ENCODE measurements at places on chromosomes 16 and 17.

- no peak for DNase-seq
Measured at GRCh38 chr17:76265624-76266243, 586 bp downstream of the UBALD2 start.

- no peak for DNase-seq
Measured at GRCh38 chr16:81486540-81487061, 42.0 kb downstream of the CMIP start.

- no peak for DNase-seq
Measured at GRCh38 chr16:345772-346171, 6.8 kb downstream of the AXIN1 start.

- DNase-seq: no peak
Measured at GRCh38 chr16:82585675-82586074, 41.1 kb upstream of the CDH13 start.

GRCh38 chr17:75848523-75849278, 4.5 kb upstream of the UNC13D start:
- DNase-seq: no peak

DNA sequence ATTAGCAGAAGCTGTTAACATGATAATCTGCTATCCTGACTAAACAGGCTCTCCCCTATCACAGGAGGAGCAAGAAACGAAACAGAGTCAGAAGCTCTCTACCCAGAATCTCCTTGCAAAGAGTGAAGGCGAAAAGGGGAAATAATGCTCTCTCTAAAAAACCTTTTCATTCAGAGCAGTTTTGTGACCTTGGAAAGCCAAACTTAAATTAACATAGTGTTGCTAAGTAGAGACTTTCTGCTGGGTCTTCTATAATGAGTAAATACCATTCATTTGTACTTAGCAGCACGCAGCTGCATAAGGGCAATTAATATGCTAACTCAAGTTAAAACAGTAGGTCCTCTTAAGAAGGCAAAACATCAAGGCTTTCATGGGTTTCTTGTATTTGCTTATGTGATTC, 101.7 kb upstream of the GPR139 start:
- DNase-seq: no peak

GRCh38 chr17:63438092-63439051, 7.7 kb downstream of the CYB561 start:
- DNase-seq: no peak

- DNase-seq: no peak
Measured at GRCh38 chr17:8128125-8128784, 4.3 kb upstream of the HES7 start.

- no peak for DNase-seq
Measured at GRCh38 chr17:32341857-32342602, at the start of gene C17orf75. TSS of gene C17orf75 (minus strand) at chr17:32342173. CDS start at chr17:32342139, 34 bp downstream.

DNA sequence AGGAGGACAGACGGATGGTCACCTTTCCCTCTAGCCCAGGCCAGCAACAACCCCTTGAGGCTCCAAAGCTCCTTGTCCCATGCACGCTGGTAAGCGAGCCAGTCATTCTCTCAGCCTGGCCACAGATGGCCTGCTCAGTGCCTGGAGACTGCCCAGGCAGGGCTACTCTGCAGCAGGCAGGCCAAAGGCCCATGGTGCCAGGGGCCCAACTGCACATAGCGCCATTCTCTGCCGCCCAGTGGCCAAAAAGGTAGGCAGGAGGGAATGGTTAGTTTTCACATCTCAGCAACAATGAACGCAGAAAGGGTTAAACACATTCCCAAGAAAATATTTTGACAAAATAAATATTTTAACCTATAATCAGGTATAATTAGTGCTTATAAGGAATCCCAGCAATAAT, 7.7 kb upstream of the SREBF1 start:
- DNase-seq: no peak

DNA sequence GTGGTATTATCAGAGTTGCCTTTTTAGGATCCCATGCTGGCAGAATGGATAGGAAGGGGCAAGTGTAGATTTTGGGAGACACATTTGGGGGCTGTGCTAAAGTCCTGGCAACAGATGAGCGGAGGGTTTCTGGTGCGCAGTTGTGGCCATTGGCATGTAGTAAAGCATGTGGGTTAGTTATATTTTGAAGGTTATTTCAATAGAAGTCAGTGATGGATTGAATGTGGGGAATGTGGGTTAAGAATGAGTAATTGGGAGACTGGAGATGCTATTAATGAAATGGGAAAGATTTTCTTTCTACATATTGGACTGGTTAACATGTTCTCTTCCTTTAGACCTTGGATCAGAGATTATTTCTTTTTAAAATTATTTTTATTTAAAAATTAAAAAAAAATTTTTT, 10.0 kb downstream of the DUS2 start:
- DNase-seq: no peak

GRCh38 chr16:62638964-62639870, 603.0 kb upstream of the CDH8 start:
- no peak for DNase-seq

DNA sequence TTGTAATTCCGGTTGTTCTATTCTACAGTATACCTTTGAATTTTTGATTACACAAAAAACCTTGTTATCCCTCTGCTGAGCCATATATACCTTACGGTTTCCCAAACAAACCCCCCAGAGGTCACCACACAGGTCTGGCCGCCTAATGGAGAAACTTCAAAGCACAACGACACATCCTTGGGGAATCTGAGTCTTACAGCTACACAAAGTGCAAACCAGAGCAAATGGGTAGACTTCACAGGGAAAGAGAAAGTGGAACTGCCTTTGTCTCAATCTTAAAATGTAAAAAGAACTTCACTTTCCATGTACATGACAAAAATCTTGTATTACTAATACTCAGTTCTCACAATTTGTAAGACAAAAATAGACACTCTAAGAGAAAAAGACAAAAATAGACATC, 2.7 kb downstream of the FBXO31 start:
- no peak for DNase-seq

GRCh38 chr17:82940226-82941020, 100.6 kb upstream of the ZNF750 start:
- no peak for DNase-seq

DNA sequence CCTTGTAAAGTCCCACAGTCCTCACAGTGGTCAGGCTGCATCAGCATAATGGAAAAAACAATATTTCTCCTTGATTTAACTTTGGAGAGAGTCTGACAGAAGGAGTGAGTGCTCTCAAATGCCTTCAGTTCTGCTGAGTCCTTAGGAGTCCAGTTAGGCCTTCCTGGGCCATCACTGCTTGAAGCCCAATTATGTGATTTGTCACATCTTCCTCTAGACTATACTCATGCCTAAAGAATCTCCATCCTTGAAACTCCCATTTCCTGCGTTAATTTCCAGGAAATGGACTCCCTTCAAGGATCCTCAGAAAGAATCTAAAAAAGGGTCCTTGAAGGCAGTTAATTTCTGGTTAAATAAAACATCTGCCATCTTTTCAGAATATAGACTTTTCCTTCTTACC, 52.8 kb downstream of the SLFN5 start:
- DNase-seq: no peak

DNA sequence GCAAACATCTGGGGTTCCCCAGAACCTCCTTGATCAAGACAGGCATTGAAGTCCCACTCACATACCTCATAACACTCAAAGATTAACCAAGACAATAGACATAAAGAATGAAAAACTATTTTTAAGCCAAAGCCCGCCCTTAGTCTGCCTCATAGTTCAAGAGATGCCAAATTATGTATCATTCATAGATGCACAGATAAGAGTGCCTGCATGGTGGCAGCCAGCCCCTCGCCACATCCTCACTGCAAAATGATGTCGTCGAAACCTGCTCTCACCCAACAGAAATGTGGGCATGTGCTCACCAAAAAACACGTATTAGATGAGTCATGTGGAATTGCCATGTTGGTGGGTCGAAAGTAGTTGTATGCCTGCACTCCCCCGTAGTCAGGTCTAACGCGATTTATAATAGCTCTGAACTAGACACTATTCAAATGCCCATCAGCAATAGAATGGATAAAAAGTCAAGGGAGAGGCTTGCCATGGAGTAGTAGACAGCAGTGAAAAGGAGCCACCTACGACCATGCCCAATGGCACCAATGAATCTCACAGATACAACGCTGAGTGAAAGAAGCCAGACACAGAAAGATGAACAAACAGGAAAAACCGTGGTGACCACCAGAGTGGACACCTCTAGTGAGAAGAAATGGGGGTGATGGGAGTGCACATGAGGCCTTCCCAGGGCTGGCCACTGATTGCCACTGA, 64.8 kb downstream of the C16orf95 start:
- DNase-seq: no peak

DNA sequence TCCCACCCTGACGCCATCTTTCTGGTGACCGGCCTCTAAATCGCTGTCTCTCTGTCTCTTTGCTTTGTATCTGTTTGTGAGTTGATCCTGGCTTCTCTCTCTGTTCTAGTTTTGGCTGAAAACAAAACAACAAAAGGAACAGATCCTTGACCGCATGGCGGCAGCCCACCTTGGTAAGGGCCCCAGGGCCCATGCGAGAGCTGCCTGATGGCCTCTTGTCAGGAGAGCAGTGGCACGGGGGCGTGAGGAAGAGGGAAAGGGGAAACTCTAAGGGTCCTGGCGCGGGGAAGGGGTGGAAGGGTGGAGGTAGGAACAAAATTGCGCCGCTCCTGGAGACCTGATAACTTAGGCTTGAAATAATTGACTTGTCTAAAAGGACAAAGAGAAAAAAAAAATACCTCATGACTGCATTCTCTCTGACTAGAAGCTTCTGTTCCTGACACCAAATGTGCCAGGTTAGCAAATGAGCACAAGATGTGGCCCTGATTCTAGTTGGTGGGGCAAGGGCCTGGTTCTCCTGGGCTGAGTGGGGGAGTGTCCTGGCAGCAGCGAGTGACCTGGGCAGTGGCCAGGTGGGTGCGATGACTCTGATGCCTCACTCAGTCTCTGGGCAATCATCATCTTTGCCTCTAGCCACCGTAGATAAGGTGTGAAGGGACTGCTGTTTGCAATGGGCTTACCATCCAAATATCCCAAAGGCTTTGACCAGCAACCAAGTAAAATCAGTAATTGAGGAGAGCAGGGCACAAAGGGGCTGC, 66.0 kb downstream of the YPEL2 start:
- no peak for DNase-seq

DNA sequence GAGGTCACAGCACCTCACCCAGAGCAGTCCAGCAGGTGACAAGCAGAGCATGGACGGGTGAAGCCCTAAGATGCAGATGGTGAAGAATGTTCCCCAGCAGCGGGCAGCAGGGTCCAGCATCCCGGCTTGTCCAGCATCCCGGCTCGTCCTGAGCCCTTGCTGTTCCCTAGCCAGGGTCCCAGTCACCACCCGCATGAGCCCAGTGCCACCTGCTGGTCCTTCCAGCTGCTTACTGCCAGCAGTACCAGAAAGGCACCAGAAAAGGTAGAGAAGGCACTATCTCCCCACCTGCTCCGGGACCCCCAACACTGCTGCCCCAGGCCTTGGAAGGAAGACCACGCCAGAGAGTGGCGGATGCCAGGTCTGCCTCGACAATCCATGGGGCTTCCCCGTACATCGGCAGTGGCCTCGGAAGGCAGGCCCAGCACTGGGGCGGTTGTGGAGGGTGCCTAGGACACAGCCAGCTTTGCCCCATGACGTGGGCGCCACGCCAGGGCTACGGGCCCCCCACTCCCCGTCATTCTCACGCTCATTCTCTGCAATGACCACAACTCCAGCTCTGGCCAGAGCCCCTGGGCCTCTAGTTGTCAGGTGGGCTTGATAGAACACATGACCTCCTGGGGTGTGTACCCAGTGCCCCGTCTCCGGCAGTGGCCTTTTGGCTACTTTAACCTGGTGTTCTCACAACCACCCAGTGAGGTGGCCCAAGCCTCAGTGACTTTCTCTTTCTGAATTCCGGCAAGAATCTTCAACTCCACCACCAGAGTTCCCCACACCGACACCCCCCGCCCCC, 1.4 kb downstream of the CENPX start:
- no peak for DNase-seq

GRCh38 chr17:8338753-8339140, 893 bp upstream of the ODF4 start:
- no peak for DNase-seq

DNA sequence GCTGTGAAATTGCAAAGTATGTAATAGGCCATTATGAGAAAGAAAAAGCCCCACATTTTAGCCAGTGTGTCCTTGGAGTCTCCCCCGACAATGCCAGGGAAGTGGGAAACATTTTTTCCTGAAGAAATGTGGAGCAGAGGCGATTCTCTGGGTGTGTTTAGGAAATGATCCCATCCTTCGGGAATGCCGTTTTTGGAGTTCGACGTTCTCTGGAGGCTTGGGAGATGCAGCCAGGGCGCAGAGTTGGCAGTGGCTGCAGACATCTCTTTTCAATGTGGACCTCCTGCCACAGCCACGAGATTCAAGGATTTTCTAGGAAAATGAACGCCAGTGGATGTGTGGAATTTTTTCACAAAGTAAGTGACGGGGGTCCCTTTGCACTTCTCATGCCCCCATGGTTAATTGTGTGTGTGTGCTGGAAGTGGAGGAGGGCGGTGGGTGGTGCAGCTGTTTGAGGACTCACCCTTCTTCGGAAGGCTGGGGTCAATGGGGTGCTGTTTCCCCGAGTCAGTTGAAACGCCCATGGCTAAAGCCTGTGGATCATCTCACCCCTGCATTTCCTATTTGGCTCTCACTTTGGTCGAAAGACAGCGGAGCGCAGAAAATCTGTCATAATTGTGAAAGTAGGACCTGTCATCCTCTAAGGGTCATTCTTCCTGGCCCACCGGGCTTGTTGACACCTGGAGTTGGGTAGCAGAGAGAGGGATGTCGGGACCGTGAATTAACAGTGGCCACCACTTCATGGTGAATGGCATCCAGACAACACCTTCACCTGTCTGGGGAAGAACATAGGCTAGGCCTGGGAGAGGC, 73.2 kb downstream of the CMIP start:
- no peak for DNase-seq

- no peak for DNase-seq
Measured at GRCh38 chr17:66923886-66924285, 40.6 kb upstream of the CACNG4 start.

DNA sequence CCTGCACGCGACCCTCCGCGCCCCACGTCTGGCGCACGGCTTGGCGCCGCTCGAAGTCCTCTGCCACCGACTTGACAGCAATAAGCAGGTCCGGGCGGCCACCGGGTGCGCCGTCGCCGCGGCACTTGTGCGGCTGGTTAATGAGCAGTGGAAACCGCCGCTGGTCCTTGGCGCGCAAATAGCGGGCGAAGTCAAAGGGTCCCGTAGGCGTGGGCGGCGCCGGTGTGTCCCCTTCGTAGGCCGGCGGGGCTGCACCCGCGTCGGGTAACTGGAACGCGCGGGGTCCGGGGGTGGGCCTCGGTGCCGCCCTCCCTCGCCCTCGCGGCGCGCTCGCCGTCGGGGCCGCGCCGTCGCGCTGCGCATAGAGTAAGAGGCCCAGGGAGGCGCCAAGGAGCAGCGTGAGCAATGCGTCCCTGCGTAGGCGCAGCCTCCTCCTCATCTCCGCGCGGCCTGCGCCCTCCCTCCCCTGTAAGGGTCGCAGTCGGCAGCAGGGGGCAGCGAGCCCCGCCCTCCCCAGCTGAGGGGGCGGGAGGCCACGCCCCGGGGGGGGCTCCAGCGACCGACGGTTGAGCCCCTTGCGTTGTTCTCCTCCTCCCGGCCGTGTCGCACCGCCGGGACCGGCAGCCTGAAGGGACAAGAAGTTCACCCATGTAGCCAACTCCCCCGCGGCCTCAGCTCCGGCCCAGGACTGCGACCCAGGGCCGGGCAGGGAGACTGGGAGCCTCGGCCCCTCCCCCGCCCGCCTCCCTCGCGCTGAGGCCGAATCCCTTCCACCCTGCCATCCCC, 558 bp downstream of the B3GNT9 start:
- DNase-seq: no peak

- DNase-seq: no peak
Measured at GRCh38 chr16:68636064-68636560, 9.0 kb upstream of the CDH3 start.

GRCh38 chr17:76879691-76880090, 11.5 kb downstream of the MGAT5B start:
- no peak for DNase-seq

Measured in NCI-H2081 treated with DMSO at 0.1 percent for 48 hours (cell line).